Skin of body (tissue), 3 donors: ENCODE measurements at places on chromosomes 6 and 20. TPM values are rescaled to one million over a fixed set of nuclear protein-coding genes. Genes with fewer than 3 reads are reported as not detected.
A peak's percentile ranks its signal among the peaks of the same experiment; 100 is the strongest.

- DNase-seq, result peak; percentile 44
These were observed 102.5 kb upstream of the BEND6 start for GRCh38 chr6:56852260-56853010.

ZKSCAN4 gene
- 4.5 TPM for total RNA-seq

DNA sequence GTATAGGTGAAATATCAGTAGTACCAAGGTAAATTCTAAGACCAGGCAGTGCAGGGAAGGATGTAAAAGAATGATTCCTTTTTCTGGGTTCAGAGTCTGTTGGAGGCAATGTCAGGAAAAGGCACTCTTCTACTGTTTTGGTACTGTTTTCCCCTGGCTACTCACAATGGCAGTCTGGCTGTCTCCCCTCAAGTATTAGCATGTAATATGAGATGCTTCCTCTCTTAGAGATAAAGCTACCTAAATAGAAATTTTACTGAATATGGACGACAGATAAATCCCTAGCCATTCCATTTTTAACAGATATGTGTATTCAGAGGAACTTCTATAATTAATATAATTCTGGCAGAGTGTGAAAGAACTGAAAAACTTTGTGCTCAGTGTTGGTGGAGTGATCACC, 3.5 kb downstream of the RNF8 start:
- DNase-seq, result no peak

- peak; percentile 40 for DNase-seq
These were observed 138.4 kb downstream of the ELOVL4 start for GRCh38 chr6:79808921-79809320.

DNA sequence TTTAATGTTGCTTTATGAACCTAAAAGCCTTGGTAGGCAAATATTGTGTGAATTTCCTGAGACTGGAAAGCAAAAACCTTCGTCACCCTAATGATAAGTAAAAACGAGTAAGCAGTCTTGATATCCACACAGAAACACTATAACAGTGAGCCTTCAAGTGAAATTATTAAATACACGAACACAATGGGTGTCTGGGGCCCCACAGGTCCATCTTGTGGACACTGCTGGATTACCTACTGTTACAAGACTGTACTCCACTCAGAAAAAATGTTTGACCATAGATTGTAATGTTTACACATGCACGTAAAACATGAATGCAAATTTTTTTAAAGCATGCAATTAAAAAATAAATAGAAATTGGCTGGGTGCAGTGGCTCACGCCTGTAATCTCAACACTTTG, 466.9 kb downstream of the CD83 start:
- no peak for DNase-seq

DNA sequence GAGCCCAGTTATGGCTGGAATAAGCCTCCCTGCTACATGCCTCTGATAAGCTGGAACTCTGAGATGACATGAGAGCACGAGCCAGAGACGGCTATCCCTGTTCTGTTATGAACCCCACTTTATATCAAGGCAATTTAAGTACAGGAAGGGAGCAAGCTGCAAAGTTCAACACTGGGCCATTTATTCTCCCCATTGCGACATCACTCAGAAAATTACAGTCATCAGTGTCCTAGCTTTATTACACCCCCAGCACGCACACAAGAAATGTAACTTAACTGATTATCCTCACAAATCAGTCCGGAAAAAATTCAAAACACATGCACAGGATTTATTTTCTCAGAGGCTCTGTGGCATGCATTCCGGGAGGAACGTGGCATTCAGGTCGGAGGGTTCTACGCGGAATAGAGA, 125.3 kb upstream of the SLC2A12 start:
- DNase-seq, result no peak

ID4 gene
- total RNA-seq, result 68.6 TPM

DNA sequence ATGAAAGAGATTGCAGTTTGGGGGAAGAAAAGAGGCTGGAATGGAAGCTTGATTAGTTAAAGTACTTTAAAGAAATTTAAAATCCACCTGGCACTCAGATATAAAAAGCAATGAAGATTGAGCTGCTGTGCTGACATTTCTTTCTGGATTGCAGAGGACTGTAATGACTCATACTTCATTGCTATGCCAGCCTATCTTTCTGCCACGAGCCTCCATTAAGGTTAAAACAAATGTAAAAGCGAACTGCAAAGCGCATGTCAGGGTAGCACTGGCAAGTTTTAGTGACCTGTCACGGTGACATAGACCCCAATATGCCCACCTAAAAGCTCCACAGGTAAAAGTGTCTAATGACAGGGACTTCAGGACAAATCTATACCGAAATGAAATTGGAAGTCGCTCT, 449.6 kb downstream of the C6orf118 start:
- no peak for DNase-seq

- no peak for DNase-seq
These were observed 10.6 kb upstream of the ELOVL2 start for GRCh38 chr6:11054722-11055121.

DNA sequence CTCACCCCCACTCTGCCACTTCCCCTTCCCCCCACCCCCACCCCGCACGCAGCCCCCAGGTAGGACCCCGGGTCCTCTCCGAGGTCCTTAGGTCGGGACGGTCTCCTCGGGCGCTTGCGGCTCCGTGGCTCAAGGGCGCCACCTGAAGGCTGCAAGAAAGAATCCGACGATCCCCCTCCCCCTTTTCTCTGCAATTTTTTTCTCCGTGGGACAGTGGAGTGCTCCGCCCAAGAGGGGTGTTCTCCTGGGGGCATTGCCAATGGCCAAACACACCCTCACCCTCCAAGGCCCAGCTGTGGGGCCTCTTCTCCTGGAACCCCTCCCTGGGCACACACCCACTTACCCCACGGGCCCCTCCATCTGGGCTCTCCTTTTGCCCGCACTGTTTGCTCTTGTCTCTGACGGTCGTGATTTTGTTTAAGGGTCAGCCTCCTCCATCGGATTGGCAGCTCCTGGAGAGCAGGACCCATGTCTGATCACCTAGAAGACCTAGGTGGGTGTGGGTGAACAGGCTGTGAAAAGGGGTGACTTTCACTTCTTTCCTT, 1.1 kb upstream of the TMEM74B start:
- DNase-seq, result peak; percentile 11

ADGB gene
- total RNA-seq, result 0.10 TPM

DNA sequence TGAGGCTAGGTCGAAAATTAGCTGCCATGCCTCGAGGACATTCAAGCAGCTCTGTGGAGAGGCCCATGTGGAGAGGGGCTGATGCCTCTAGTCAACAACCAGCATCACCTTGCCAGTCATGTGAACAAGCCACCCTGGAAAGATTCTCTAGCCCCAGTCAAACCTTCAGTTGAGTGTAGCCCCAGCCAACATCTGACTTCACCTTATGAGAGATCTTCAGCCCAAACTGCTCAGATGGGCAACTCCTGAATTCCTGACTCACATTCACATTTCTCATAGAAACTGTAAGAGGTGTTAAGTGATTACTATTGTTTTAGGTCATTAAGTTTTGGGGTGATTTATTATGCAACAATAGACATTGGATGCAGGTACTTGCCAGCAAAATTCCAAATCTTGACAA, 44.9 kb downstream of the GJA10 start:
- no peak for DNase-seq

- DNase-seq, result no peak
These were observed 14.7 kb downstream of the KLHL32 start for GRCh38 chr6:96939007-96939805.

MYL9 gene
- total RNA-seq, result 10.3 TPM

DNA sequence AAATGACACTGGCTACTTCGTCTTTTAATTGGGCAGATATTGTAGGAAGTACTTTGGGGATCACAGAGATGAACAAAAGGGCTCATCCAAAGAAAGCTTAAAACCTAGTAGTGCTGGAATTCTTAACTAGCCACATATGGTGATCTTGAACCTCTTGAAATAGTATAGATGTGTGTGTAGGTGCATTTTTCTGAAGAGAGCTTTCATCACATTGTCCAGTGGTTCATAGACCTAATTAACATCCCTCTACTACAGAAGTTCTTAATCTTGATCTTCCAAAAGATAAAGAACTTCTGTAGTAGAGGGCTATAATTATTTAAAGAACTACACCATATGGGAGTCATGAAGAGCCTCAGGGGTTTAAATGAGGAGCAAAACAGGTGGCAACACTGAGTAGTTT, 2.3 kb upstream of the PRIM2 start:
- DNase-seq, result no peak

LAMP5 gene
- total RNA-seq, result 1.9 TPM
